ENCODE measurements at places on chromosomes 3 and 15.

GRCh38 chr3:106711650-106712049, 665.6 kb upstream of the CCDC54 start:
- peak; percentile 65 for DNase-seq

GRCh38 chr3:12939137-12939536, 97.8 kb upstream of the RPL32 start:
- DNase-seq = no peak

- DNase-seq = peak; percentile 49
These were observed 121.9 kb downstream of the BBX start for GRCh38 chr3:107644631-107645030.

DNA sequence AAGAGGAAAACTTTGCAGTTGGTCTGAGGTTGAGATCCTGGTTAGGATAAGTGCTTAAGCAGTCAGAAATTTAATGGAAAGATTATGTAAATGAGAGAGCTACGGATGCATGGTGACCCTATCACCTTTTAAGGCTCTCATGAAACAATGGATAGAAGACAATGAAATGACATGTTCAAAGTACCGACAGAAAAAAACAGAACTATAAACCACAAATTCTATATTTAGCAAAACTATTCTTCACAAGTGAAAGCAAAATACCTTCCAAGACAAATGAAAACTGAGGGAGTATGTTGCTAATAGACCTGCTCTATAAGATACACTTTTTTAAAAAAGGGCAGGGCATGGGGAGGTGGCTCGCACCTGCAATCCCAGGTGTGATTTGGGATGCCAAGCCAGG, 32.2 kb downstream of the DNAAF4 start:
- DNase-seq = no peak

DNA sequence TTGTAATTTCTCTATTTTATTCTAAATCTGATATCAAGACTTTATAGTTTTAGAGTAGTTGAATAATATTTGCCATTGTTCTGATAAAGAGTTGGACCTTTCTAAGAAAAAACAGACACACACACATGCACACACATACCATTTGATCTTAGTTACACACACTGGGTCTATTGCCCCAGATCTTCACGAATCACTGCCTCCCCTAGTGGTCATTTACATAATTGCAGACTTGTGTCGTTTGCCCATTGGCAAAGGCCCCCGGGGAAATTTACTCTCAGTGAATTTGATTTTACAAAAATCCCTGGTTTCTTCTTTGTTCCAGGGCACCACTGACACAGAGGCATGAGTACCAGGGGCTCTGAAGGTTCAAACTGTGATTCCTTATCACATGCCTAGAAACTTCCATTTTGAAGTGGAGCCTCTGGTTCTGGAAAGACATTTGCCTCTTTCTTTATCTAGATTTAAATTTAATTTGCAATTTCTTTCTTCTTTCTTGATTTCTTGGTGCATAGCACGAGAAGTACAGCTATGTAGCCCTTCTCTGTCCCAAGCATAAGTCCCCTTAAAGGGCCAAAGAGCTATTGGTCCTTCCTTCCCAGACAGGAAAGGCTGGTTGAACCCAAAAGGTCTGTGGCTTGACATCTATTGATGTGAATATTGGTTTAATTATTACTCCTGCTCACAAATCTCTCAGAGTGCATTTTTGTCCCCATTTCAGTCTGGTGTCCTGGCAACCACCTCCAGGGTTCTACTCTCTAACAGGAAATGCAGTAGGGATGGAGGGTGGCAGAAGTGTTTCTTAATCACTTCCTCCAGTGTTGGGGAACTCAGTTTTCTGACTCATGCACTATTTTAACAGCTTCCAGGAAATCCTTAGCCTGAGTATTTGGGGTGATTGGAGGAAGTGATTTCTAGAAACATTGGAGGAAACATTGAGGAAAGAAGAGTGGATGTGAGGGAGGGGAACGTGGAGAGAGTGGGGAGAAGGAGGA, 32.4 kb upstream of the SLC6A11 start:
- peak; percentile 40 for DNase-seq

DNA sequence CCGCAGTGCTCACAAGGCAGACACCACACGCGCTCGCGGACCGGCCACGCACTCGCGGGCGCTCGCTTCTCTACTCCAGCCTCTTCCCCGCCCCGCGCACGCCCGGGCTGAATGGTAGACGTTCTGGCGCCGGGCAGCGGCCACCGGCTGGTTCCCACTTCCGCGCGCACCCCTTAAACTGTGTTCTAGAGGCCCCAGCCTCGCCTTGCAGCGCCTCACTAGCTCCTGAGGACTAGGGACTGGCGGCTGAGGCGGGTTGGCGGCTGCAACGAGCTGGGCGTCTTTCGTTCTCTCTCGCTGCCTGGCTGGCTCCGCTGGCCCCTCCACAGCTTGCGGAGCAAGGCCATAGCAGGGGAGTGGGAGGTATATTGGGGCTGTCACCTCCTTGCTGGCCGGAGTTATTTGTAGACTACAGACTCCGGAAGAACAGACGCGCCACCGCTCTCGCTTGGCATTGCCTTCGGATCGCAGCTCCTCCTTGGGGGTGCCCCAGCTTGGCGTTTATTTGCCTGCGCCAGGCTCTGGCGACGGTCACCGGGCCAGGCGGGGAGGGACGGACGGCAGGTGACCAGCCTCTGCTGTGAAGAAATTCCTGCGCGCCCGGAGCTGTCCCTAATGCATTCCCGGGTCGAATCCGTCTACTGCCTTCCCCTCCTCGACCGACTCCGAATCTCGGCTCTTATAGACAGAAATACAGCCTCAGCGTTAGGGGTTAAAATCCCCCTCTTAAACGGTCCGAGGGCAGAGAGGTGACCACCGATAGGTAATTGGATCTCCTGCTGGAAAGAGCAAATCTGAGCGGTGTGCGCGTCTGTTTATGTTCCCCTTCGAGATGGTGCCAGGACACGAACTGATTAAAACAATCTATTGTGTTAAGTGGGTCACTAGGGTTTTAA, 1.3 kb downstream of the GREM1 start:
- DNase-seq = no peak

GRCh38 chr15:71096676-71097075, 18.6 kb upstream of the THSD4 start:
- no peak for DNase-seq

- DNase-seq = no peak
These were observed 23.1 kb downstream of the PLA2G4F start for GRCh38 chr15:42133356-42133755.

DNA sequence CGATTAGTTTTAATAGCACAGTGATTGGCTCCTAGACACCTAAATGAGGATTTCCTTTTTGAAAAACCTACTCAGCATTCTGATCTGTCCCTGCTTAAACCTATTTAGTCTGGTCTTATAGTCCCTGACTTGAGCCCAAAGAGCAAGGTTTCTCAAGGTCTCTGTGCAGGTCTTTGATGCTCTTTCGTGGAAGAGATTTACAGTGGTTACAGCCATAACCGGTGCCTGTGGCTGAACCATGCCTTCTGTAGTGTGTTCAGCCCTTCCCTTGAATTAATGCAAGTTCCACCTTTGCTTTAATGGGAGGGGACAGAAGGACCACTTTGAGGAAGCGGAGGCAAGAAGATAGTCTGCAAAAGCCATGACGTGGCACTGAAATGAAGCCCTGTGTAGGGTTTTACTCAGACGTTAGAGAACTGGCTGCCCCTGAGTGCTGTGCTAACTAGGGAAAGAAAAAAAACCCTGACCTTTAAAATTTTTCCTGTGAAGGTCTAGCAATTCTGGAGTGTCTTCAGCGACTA, 43.0 kb downstream of the ZBTB38 start:
- DNase-seq = peak; percentile 78

DNA sequence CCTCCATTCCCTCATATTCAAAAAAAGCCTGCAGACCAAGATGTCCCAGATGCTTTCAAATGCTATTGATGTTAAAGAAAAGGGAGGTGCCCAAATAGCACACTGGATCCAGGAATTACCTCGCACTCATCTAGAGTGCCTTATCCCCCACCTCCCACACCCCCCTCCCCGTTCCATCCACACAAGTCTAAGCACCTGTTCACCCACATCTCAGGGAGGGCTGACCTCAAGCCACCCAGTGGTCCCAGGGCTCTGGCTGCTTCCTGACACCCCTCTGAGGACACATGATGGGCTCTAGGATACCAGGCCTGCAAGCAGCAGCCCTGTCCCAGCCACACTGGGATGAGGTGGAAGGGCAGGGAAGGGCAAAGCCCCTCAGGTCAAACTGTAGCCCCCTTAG, 4.8 kb downstream of the RBPMS2 start:
- DNase-seq = no peak

DNA sequence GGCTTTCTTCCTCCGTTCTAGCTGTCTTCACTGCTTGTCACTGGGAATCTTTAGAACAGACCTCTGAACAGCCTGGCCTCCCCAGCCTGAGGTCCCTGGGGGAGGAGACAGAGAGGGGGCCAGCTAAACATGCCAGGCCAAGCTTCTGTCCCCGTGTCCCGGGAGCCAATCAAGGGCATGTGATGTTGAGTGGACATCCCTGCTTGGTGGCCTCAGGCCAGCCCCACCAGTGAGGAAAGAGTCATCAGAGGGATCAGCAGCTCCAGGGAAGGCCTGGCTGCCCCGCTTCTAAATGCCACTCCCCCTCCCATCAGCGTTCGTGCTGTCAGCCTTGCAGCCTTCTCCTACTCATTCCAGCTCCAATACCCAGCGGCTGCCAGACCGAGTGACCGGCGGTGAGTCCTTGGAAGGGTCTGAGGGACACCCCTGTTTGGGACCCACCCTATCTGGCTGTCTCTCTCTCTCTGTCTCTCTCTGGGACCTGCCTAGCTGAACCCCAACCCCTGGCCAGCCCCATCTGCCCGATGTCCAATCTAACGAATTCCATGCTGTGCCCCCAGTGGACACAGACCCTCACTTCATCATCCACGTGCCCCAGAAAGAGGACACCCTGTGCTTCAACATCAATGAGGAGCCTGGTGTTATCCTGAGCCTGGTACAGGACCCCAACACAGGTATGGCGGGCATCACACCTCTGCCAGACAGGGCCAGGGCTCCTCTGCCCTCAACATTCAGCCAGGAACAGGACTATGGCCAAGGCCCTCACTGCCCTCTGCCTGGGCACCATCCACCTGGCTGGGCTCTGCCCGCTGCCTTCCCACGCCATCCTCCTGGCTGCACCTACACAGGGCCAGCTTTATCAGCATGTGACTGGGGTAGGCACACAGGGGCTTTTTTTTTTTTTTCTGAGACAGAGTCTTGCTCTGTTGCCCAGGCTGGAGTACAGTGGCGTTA, 6.6 kb upstream of the ITIH3 start:
- peak; percentile 16 for DNase-seq

GRCh38 chr3:23948761-23949160, 3.7 kb downstream of the NR1D2 start:
- DNase-seq = peak; percentile 57

- DNase-seq = peak; percentile 70
These were observed at the start of gene ABCF3 for GRCh38 chr3:184186184-184186901. Gene ABCF3 (plus strand): TSS chr3:184186199. CDS start chr3:184186208, 9 bp downstream.

DNA sequence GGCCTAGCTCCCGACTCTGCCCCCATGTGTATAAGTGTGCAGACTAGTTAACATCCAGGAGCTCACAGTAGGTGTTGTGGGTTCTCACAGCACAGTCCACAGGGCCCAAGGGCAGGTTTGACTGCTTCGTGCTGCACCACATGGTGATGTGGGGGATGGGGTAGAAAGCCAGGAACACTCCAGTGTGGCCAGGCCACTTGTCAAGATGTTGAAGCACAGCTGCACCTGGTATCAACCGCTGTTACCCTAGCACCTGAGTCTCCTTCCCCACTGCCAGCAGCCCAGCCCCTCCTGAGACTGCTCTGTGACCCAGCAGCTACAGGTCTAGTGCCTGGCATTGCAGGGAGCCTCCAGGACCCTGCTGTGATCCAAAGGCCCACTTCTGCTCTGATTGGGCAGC, 53.4 kb downstream of the CHDH start:
- no peak for DNase-seq

GRCh38 chr3:47868306-47868705, 65.4 kb downstream of the DHX30 start:
- no peak for DNase-seq

GRCh38 chr15:34259566-34259965, 34.8 kb downstream of the EMC4 start:
- no peak for DNase-seq

GRCh38 chr3:142588703-142589102, 7.5 kb upstream of the PLS1 start:
- DNase-seq = no peak

- DNase-seq = no peak
These were observed 82.1 kb downstream of the IL5RA start for GRCh38 chr3:3027976-3028567.

DNA sequence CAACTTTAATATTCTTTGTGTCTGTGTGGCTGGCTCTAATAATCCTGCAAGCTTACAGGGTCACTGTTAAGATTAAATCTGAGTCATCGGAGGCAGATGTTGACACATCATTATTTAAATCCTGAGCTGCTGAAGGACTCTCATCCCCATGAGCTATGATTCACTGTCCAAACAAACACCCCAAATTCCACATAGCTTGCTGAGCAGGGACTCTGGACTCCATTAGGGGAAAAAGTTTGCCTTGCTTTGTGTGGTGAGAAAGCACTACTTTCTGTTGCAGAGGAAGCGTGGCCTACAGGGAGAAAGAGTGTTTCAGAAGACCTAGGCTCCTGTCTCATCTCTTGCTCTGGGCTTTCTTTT, 213.7 kb downstream of the PDCD6IP start:
- peak; percentile 99 for DNase-seq

- DNase-seq = peak; percentile 90
These were observed 169.2 kb upstream of the TGFBR2 start for GRCh38 chr3:30437171-30437601.

GRCh38 chr15:97501291-97501690, 459.2 kb upstream of the ARRDC4 start:
- DNase-seq = no peak

DNA sequence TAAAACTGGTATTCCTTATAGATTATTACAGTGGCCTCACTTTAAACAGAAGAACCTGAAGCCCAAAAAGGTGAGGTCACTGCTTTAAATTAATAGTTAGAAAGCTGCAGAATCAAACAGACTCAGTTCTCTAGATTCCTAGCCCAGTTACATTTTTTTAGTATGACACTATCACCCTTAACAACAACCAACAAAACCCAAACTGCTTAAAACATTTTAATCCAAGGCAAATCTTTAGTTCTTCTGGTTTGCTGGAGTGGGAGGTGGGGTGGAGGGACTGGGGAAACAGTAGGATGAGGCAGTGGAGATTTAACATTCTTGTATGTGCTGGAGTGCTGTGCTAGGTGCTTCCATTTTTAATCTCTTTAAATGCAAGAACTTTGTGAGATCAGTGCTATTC, 631.6 kb upstream of the KCNMB2 start:
- DNase-seq = peak; percentile 21
